Activated CD4-positive, alpha-beta T cell treated with anti-CD3 and anti-CD28 coated beads, Interleukin-2, amount 10 ng/mL, durations not matched to agents 7 days and 5 days (primary cell): ENCODE measurements at places on chromosomes 4 and X.

DNA sequence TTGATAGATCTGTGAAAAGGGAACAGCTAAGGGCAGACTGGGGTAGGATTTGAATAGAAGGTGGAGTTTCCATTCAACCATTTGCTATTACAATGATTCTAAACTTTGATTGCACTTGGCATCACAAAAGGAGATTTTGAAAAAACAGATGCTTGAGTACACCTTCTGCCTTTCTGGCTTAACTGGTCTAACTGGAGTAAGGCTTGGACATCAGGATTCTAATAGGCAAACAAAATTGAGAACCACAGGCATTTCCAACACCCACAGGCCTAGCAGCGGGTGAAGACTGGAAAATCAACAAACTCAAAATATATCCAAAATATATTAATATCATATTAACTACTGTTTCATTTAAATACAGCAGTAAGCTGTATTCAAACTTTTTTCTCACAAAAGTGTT is 1.9 kb upstream of the VEGFC start:
- H3K4me1 ChIP-seq = peaks cover 4% of the 10 kb centered on the region
- no peaks in the 10 kb centered on the region for H3K36me3 ChIP-seq
- no peak for DNase-seq
- H3K27ac ChIP-seq = no peak overlapping the region

- no peaks in the 10 kb centered on the region for H3K27me3 ChIP-seq
- no peak for DNase-seq
- H3K4me1 ChIP-seq = no peaks in the 10 kb centered on the region
- H3K36me3 ChIP-seq = no peaks in the 10 kb centered on the region
- H3K4me3 ChIP-seq = no peak overlapping the region
- H3K27ac ChIP-seq = no peak overlapping the region
These were observed 47.1 kb downstream of the FHDC1 start for GRCh38 chr4:152983221-152983620.

DNA sequence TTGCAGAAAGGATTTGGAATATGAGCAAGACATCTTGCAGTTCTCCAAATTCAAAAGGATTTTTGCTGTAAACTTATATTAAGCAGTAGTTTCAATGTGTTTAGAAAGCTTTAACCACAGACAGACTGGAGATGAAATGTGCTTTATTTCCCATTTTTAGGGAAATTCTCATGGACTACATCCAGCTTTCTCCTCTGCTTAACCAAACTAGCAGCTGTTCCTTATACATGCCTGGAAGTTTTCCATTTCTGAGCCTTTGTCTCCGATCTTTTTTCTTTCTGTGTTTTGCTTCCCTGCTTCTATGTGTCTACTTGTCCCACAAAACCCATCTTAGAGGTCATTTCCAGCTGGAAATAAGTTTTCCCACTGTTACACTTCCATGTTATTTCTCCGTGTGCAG is 41.6 kb downstream of the TMA16 start:
- no peaks in the 10 kb centered on the region for H3K27me3 ChIP-seq
- no peaks in the 10 kb centered on the region for H3K4me1 ChIP-seq
- H3K36me3 ChIP-seq = no peaks in the 10 kb centered on the region
- H3K4me3 ChIP-seq = no peak overlapping the region
- H3K27ac ChIP-seq = no peak overlapping the region
- DNase-seq = no peak

GRCh38 chrX:117376460-117376859 is 740.1 kb downstream of the KLHL13 start:
- no peaks in the 10 kb centered on the region for H3K27me3 ChIP-seq
- no peaks in the 10 kb centered on the region for H3K36me3 ChIP-seq
- H3K4me1 ChIP-seq = no peaks in the 10 kb centered on the region
- no peak for DNase-seq

GRCh38 chr4:2484185-2484584 is 15.3 kb downstream of the RNF4 start:
- H3K4me3 ChIP-seq = no peak overlapping the region
- H3K4me1 ChIP-seq = peaks cover 76% of the 10 kb centered on the region
- no peaks in the 10 kb centered on the region for H3K27me3 ChIP-seq
- peaks cover 19% of the 10 kb centered on the region for H3K36me3 ChIP-seq

GRCh38 chr4:53861856-53862610 is 202.4 kb downstream of the CHIC2 start:
- no peak overlapping the region for H3K4me3 ChIP-seq
- H3K27ac ChIP-seq = no peak overlapping the region
- H3K36me3 ChIP-seq = no peaks in the 10 kb centered on the region
- no peak for DNase-seq
- peaks cover 7% of the 10 kb centered on the region for H3K27me3 ChIP-seq

DNA sequence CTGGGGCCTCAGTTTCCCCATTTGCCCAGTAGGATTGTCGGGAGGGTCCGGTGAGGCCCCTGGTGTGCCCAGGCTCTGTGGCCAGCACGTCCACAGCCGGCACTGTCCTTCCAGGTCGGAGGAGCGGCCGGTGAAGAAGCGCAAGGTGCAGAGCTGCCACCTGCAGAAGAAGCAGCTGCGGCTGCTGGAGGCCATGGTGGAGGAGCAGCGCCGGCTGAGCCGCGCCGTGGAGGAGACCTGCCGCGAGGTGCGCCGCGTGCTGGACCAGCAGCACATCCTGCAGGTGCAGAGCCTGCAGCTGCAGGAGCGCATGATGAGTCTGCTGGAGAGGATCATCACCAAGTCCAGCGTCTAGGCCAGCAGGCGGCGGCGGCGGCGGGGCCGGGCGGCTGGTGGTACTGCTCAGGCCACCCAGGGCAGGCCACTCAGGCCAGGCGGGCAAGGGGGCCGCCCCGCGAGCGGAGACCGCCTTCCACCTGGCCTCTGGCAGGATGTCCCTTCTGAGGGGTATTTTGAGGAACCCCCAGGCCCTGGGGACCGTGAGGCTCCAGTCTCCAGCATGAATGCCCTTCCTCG is 6.7 kb downstream of the MSANTD1 start:
- no peaks in the 10 kb centered on the region for H3K36me3 ChIP-seq
- no peak for DNase-seq
- H3K4me1 ChIP-seq = no peaks in the 10 kb centered on the region
- no peak overlapping the region for H3K4me3 ChIP-seq

DNA sequence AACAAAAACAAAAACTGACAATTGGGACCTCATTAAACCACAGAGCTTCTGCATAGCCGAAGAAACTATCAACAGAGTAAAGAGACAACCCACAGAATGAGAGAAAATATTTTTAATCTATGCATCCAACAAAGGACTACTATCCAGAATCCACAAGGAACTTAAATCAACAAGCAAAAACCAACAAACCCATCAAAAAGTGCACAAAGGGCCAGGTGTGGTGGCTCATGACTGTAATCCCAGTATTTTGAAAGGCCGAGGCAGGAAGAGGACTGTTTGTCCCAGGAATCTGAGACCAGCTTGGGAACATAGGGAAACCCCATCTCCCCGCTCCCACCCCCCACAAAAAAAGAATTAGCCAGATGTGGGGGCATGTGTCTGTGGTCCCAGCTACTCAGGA is 10.7 kb downstream of the C4orf51 start:
- no peaks in the 10 kb centered on the region for H3K36me3 ChIP-seq
- H3K4me3 ChIP-seq = no peak overlapping the region
- peaks cover 2% of the 10 kb centered on the region for H3K27me3 ChIP-seq
- no peak overlapping the region for H3K27ac ChIP-seq
- no peak for DNase-seq

GRCh38 chrX:104270916-104271512 is 16.3 kb upstream of the ESX1 start:
- H3K27ac ChIP-seq = no peak overlapping the region
- H3K4me3 ChIP-seq = peak overlapping the region; percentile 14
- peak; percentile 31 for DNase-seq
- H3K27me3 ChIP-seq = peaks cover 16% of the 10 kb centered on the region

GRCh38 chr4:105274090-105274489 is 127.4 kb downstream of the TET2 start:
- H3K4me1 ChIP-seq = peaks cover 25% of the 10 kb centered on the region
- DNase-seq = no peak
- H3K4me3 ChIP-seq = no peak overlapping the region
- H3K27ac ChIP-seq = no peak overlapping the region

DNA sequence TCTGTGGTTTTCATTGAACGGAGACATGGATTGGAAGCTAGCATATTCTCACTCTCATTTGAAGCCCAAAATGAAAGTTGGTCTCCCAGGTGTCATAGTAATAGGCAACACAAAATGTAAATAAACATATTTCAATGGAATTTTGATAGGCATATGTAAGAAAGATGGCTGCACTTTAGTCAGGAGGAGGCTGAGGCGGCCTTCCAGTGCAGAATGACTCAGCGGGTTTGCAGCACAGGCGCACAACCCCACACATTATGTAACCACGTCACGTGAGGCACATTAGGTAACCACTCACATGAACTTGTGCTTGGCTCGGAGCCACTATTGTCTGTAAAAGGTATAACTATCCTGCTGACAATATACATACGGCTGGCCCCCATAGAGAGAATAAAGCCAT is 381.7 kb downstream of the GPAT3 start:
- no peaks in the 10 kb centered on the region for H3K27me3 ChIP-seq
- H3K4me1 ChIP-seq = no peaks in the 10 kb centered on the region
- no peak for DNase-seq
- H3K4me3 ChIP-seq = no peak overlapping the region
- H3K27ac ChIP-seq = no peak overlapping the region
- H3K36me3 ChIP-seq = no peaks in the 10 kb centered on the region

GRCh38 chrX:109777749-109778148 is 44.7 kb upstream of the ACSL4 start:
- H3K36me3 ChIP-seq = no peaks in the 10 kb centered on the region
- H3K27ac ChIP-seq = no peak overlapping the region
- no peaks in the 10 kb centered on the region for H3K27me3 ChIP-seq
- no peak overlapping the region for H3K4me3 ChIP-seq
- no peak for DNase-seq

DNA sequence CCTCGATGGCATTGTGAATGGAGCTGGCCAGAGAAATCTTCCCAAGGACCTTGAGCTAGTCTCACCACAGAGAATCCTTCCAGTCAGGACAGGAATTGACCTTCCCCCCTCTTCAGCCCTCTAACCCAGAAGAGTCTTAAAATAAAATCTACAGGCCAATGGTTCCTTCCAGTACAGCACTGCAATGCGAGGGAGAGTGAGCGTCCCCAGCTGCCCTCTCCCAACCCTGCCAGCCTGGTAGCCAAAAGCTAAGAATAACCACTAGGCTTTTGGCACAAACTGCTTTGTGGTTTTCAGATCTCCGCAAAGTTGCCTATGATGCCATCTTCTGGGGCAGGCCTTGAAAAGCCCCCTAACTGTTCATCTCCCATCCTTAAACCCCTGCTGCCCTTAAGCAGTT is 175.1 kb downstream of the AR start:
- H3K27ac ChIP-seq = no peak overlapping the region
- H3K4me3 ChIP-seq = no peak overlapping the region
- H3K4me1 ChIP-seq = no peaks in the 10 kb centered on the region
- H3K27me3 ChIP-seq = no peaks in the 10 kb centered on the region
- no peak for DNase-seq

DNA sequence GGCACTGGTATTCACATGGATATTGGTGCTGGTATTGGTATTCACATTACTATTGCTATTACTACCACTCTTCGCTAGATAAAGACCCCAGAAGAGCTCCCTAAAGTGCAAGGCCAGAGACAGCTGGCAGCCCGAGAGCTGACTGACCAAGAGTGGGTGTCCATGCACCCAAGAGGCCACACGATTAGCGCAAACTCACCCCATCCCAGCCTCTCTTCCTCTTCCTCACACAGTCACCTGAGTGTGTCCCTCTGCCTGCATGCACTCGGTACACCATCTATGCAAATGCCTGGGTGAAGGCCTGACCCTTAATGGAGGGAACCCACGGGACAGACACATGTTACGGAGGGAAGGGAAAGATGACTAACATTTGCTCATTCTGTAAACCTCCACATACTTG is 86.7 kb downstream of the HAUS3 start:
- DNase-seq = no peak
- no peak overlapping the region for H3K27ac ChIP-seq
- no peaks in the 10 kb centered on the region for H3K27me3 ChIP-seq
- no peaks in the 10 kb centered on the region for H3K4me1 ChIP-seq
- peaks cover 3% of the 10 kb centered on the region for H3K36me3 ChIP-seq

DNA sequence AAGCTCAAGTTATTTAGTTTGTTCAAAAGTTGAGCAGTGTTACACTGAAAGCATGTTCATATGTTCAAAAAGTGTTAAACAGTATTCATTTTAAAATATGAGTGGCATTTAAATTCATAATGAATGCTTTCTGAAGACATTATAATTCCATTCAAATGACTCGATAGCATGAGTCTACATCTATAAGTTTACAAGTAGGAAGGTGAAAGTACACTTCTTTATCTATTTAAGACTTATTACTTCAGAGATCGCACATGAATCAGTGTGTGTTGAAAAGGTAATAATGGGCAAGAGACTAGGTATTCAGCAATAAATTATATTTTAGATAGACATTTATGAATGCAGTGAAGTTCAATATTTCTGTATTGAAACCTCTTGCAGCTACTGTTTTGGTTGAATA is 456.1 kb downstream of the GRXCR1 start:
- H3K27me3 ChIP-seq = no peaks in the 10 kb centered on the region
- no peaks in the 10 kb centered on the region for H3K4me1 ChIP-seq
- H3K36me3 ChIP-seq = no peaks in the 10 kb centered on the region
- DNase-seq = no peak
- no peak overlapping the region for H3K27ac ChIP-seq
- no peak overlapping the region for H3K4me3 ChIP-seq

- H3K4me1 ChIP-seq = peaks cover 89% of the 10 kb centered on the region
- peak overlapping the region; percentile 85 for H3K27ac ChIP-seq
These were observed 10.9 kb downstream of the DCK start for GRCh38 chr4:71004281-71004851.

DNA sequence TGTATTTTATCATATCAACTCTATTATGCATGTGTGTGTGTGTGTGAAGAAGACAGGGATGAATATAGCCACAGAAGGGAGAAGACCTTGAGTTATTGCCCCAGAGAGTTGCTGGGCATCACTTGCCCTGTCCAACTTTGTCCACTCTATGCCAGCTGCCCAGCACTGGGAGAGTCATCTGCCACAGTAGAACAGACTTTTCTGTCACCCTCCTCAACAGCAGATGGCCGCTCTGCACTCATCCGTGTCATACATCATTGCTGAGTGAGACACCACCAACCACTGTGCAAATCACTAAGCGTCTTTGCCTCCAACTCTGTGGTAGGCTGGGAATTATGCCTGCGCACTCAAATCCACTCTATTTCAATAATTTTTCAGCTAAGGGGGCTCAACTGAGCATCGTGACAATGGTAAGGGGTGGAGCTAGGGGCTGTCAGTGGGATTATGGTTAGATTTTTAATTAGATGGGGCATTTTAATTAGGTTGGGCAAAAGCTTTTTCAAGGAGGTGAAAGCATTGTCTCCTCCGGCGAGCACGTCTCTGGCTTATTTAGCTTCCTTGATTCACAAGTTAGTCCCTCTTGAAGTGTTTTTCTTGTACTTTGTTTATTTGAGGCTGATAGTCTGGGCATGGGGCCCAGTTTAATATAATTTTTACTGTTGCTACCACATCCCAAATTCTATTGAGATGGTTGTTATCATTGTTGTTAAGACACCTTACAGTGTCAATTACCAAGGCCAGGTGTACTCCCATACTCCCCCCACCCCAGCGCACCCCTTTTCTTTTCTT is 100.1 kb upstream of the KLF3 start:
- peaks cover 17% of the 10 kb centered on the region for H3K4me1 ChIP-seq
- no peak overlapping the region for H3K4me3 ChIP-seq
- no peak overlapping the region for H3K27ac ChIP-seq
- peaks cover 9% of the 10 kb centered on the region for H3K27me3 ChIP-seq
- no peak for DNase-seq
